ENCODE measurements at places on chromosomes 6 and 20. TPM values are rescaled to one million over a fixed set of nuclear protein-coding genes. Genes with fewer than 3 reads are reported as not detected.

DNA sequence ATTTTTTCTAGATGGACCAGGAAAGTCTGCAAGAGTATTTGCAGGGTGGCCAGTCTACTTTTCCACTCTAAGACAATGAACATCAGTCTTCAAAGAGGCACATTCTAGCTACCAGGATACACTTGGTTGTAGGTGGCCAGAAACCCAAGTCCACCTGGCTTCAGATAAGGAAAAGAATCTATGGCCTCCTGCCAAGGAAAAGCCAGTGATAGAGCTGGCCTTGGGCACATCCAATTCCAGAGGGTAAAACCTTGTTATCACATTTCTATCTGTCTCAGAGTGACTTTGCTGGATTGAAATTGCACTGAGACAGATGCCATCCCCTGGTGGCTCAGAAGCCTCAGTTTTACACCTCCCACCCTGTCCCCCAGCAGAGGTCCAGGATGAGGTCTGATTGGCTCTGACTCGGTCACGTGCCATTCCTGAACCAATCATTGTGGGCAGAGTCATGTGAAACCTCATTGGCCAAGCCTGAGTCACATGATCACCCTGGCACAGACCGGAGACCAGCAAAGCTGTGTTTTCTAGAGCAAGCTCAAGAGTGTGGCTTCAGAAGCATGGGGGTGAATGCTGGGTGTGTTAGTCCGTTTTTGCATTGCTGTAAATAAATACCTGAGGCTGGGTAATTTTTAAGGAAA lies 497.4 kb upstream of the SULF2 start:
- no peak for DNase-seq

GRCh38 chr6:10655508-10656055 lies 38.8 kb downstream of the C6orf52 start:
- DNase-seq: no peak

DNA sequence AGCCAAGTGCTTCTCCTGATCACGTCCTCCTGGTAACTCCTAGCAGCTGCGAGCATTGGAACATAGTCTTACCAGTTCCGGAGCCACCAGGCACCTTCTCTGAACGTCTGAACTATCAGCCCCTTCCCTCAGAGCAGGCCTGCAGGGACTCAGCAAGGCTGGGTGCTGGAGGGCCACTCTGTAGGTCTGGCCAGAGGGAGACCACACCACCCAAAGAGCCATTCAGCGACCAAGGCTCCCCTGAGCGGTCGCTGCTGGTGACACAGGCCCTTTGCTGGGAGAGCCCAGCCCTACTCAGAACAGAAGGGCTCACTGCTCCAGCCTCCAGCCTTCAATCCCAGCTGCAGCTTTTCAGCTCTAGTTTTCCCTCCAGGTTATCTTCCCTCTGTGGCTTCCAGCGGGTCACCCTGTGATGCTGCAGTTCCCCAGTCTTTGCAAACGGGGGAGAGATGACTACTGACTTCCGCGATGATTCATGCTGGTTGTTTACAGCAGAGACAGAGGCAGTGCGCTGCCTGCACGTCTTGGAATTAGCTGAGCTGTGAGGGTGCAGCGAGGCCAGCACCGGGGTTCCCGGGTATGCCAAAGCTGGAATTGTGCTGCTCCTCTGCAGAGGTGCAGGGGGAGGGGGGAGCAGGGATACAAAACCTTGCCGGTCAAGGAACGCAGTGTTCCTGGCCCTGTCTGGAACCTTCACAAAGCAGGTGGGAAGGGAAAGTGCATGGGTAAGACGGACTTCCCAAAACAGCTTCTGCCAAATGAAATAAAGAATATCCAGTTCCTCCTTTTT lies 161.4 kb downstream of the LY86 start:
- DNase-seq: peak; percentile 90

- DNase-seq: no peak
Measured at GRCh38 chr6:94050515-94050914, 631.2 kb upstream of the EPHA7 start.

GRCh38 chr6:134176264-134176975 lies 124.0 kb upstream of the SLC2A12 start:
- DNase-seq: peak; percentile 34

GRCh38 chr6:139019722-139020121 lies 8.8 kb upstream of the ABRACL start:
- DNase-seq: no peak

DNA sequence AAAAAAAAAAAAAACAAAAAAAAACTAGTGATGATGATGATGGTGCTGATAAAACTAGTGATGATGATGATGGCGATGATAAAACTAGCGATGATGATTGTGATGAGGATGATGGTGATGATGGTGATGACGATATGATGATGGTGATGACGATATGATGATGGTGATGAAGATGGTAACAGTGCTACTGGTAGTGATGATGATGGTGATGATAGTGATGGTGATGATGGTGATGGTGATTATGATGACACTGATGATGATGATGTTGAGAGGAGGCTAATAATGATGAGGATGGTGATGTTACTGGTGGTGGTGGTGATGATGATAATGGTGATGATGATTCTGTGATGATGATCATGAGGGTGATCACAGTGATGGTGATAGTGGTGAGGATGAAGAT lies 345.5 kb upstream of the CDH4 start:
- DNase-seq: no peak

DNA sequence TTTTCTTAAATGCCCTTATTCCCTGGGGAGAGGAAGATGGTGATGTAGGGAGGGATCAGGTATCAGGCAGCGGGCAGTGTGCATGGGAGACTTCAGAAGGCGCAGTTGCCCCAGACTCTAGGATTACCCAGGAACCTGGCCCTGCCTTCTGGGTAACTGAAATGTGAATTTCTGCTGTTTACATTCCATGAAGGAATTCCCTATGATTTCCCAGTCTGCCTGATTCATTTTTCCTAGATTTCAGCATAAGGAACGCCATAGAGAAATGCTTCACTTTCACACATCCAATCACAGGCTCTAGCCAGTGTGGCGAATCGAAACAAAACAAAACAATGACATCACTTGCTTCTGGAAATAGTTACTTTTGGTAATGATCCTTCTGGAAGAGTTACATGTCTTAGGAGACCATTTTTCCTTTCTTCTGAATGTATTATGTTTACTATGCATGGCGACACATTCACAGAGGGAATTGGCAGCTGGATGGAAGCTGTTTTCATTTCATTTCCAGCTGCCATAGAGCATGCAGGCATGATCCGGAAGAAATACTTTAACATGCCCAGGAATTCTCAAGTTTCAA lies 33.3 kb downstream of the LRP11 start:
- no peak for DNase-seq

- no peak for DNase-seq
Measured at GRCh38 chr6:21634582-21634981, 41.0 kb downstream of the SOX4 start.

GRCh38 chr6:148427333-148427732 lies 84.7 kb downstream of the SASH1 start:
- DNase-seq: no peak

- no peak for DNase-seq
Measured at GRCh38 chr6:147157930-147158329, 46.3 kb upstream of the STXBP5 start.

GRCh38 chr6:30006170-30007131 lies 54.6 kb upstream of the POLR1H start:
- peak; percentile 14 for DNase-seq

GRCh38 chr6:7441048-7441775 lies 51.6 kb downstream of the RIOK1 start:
- DNase-seq: no peak

- DNase-seq: no peak
Measured at GRCh38 chr6:169454204-169454871, 200.7 kb upstream of the THBS2 start.

DNA sequence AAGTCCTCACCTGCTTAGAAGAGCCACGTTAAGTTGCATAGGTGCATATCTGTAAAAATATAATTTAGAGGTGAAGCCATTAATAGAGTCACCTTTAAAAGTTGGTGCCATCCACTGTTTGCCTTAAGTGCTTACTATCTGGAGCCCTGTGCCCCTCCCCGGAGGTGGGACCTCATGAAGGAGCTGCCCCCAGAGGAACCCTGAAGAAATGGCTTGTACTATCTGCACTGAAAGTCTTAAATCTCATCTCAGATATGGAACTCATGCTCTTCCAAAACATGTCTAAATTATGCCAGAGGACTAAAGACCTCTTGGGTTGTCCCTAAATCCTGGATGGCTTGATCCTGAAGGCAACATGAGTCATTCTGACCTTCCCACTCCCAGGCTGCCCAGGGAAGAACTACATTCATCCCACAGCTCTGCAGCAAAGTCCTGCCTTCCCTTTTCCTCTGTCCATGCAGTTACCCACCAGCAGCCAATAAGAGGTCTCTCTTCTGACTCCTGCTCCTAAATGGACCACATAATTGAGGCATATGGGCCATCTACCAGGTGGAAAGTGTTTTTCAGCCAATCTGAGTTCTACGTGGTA lies 85.3 kb downstream of the ASXL1 start:
- no peak for DNase-seq

DNA sequence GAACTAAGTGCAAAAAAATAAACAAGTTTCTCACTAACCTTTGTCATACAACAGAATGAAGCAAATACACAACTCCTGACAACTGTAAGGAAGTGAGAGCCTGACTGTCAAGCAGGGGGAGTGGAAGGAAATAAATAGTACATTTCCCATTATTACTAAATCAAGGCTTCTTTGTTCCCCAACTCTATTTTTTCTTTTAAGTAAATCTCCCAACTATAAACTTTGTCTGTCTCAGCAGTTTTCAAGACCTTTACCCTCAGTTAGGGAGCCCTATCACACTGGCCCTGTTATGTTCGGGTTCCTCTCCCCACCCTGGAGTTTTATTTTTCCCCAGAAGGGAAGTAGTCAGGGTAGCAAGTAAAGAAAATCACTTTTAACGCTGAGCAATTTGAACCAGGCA lies 24.1 kb upstream of the IPCEF1 start:
- no peak for DNase-seq

GRCh38 chr6:170224694-170225660 lies 65.9 kb downstream of the DLL1 start:
- DNase-seq: peak; percentile 60

DNA sequence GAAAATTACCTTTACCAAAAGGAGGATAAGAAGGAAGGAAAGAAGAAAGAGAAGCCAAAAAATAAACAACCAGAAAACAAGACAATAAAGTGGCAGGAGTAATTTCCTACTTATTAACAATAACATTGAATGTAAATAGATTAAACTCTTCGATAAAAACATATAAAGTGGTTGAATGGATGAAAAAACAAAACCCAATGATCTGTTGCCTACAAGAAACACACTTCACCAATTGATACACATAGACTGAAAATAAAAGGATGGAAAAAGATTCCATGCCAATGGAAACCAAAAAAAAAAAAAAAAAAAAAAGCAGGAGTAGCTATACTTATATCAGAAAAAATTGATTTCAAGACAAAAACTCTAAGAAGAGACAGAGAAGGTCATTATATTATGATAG lies 518.9 kb downstream of the BCKDHB start:
- DNase-seq: no peak

GRCh38 chr20:12925210-12925755 lies 83.5 kb upstream of the SPTLC3 start:
- peak; percentile 88 for DNase-seq

DNA sequence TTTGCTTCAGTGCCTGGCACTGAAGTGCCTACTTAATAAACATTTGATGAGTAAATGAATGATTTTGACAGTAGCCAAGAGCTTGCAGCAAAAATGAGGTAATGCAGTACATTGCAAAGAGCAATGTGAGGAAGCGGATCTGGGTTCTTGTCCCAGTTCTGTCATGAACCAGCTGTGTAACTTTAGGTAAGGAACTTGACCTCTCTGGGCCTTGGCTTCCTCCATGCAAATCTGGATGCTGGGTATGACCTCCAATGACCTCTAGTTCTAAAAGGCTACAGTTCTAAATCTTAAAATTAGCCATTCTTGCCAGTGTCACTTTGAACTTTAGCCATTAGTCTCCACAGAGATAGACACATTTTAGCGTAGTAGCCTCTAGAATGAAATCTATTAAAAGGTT lies 3.6 kb upstream of the SAMD5 start:
- no peak for DNase-seq

The KCNK16 gene
- not detected for total RNA-seq

The LRRC1 gene
- 12.6 TPM for total RNA-seq

The COX4I2 gene
- total RNA-seq: 1.3 TPM

The NKAPL gene
- total RNA-seq: 1.2 TPM

The PHACTR1 gene
- 33.6 TPM for total RNA-seq

The HEY2 gene
- total RNA-seq: 10.7 TPM

The POU5F1 gene
- total RNA-seq: 19.9 TPM

The OPRM1 gene
- total RNA-seq: not detected

The SLA2 gene
- 1.5 TPM for total RNA-seq

The CLIC5 gene
- 7.4 TPM for total RNA-seq

The BANF2 gene
- not detected for total RNA-seq

The NKAIN4 gene
- 29.7 TPM for total RNA-seq

The NKX2-2 gene
- total RNA-seq: not detected

The HTR1E gene
- not detected for total RNA-seq
